SJSA1 (cell line): ENCODE measurements at places on chromosomes 13 and 19. TPM values are rescaled to one million over a fixed set of nuclear protein-coding genes. Genes with fewer than 3 reads are reported as not detected.

DACH1 gene
- total RNA-seq = not detected in 2 replicates

SOX21 gene
- not detected in 2 replicates for total RNA-seq

LRFN3 gene
- total RNA-seq = 3.8 and 5.7 TPM in 2 replicates

UQCRFS1 gene
- total RNA-seq = 41.5 and 50.4 TPM in 2 replicates

ZNF556 gene
- 0.08 and 0.09 TPM in 2 replicates for total RNA-seq

ACP7 gene
- total RNA-seq = not detected in 2 replicates

TMEM190 gene
- total RNA-seq = not detected in 2 replicates

KIR2DL1 gene
- total RNA-seq = not detected in 2 replicates

GRIN3B gene
- not detected in 2 replicates for total RNA-seq

OLFM4 gene
- not detected in 2 replicates for total RNA-seq

GAPDHS gene
- not detected in 2 replicates for total RNA-seq

TLE6 gene
- 2.0 and 7.2 TPM in 2 replicates for total RNA-seq

SPINT2 gene
- not detected in 2 replicates for total RNA-seq

CEACAM7 gene
- total RNA-seq = not detected in 2 replicates

PALM3 gene
- not detected in 2 replicates for total RNA-seq

TLE5 gene
- 530 and 694 TPM in 2 replicates for total RNA-seq

CYP4F3 gene
- total RNA-seq = not detected in 2 replicates

MUC16 gene
- not detected in 2 replicates for total RNA-seq

KLK6 gene
- not detected in 2 replicates for total RNA-seq

HCST gene
- 9.1 TPM in 1 of 2 replicates, not detected in the other for total RNA-seq

PVR gene
- 101 and 182 TPM in 2 replicates for total RNA-seq

RASL11A gene
- 1.6 and 1.9 TPM in 2 replicates for total RNA-seq

HPN gene
- total RNA-seq = not detected in 2 replicates

NOTCH3 gene
- 25.4 and 33.1 TPM in 2 replicates for total RNA-seq

LHB gene
- 0.34 TPM in 1 of 2 replicates, not detected in the other for total RNA-seq

PSG5 gene
- total RNA-seq = 0.82 TPM in 1 of 2 replicates, not detected in the other

C19orf33 gene
- not detected in 2 replicates for total RNA-seq

ZGLP1 gene
- total RNA-seq = 1.2 TPM in 1 of 2 replicates, not detected in the other

TINCR gene
- not detected in 2 replicates for total RNA-seq

GSX1 gene
- not detected in 2 replicates for total RNA-seq

TNFSF11 gene
- 0.05 TPM in 1 of 2 replicates, not detected in the other for total RNA-seq

CEACAM21 gene
- not detected in 2 replicates for total RNA-seq

URAD gene
- total RNA-seq = not detected in 2 replicates

CYP4F2 gene
- total RNA-seq = not detected in 2 replicates

CEBPA gene
- total RNA-seq = 0.13 TPM in 1 of 2 replicates, not detected in the other

MAP4K1 gene
- total RNA-seq = not detected in 2 replicates

FLT1 gene
- total RNA-seq = 1.6 and 3.8 TPM in 2 replicates

MCEMP1 gene
- not detected in 2 replicates for total RNA-seq

PROZ gene
- not detected in 2 replicates for total RNA-seq

RAB8A gene
- total RNA-seq = 44.8 and 69.5 TPM in 2 replicates

LILRB2 gene
- not detected in 2 replicates for total RNA-seq

PRSS57 gene
- total RNA-seq = not detected in 2 replicates

ZNF8 gene
- total RNA-seq = 2.5 and 4.1 TPM in 2 replicates

RASAL3 gene
- total RNA-seq = not detected in 2 replicates

N4BP2L1 gene
- total RNA-seq = 0.53 TPM in 1 of 2 replicates, not detected in the other

HIF3A gene
- total RNA-seq = not detected in 2 replicates
